ENCODE measurements at places on chromosomes 5 and 9.

- no peak for DNase-seq
Observed at GRCh38 chr9:121558473-121558872, 58.8 kb upstream of the GGTA1 start.

DNA sequence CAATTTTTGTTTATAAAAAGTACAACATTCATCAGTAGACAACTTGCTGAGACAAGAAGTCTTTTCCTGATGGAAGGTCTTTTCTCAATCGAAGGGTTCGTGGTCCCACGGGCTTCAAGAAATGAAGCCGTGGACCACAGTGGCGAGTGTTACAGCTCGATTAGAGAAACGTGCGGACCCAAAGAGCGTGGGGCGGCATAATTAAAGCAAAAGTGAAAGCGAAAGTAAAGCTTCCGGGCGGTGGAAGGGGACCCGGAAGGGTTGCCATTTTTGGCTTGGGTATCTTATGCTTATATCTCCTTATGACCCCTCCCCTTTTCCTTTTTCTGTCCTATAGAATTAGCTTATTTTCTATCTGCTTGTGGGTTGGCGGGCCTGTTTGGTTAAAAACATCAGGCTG lies 2309.4 kb upstream of the ACO1 start:
- no peak for DNase-seq

DNA sequence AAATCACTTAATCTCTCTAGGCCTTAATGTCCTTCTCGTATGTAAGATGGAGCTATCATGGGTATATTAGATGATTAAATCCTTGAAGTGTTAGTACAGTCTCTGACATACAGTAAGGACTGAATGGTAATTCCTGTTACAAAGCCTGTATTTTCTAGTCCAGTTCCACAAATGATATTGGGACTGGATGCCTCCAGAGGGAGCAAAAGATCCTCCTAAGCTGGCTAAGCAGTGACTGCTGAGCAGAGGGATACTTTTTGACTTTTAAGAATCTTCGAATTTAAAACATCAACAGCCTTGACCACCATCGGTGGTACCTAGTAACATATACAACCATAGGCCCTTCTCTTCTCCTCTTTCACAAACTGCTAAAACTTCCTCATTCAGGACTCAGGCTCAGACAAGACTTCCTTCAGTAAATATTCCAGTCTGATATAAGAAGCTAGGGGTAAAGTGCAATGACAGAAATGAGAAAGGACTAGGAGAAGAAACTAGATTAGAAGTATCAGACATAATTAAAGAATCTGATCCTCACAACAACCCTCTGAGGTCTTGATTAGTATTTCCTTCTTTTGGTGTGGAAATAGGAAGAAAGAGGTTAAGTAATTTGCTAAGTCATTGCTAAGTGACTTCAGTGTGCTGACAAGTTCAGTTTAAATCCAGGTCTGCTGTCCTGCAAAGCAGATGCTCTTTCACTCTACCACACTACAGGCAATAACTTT lies 13.9 kb downstream of the PTAR1 start:
- no peak for DNase-seq

GRCh38 chr5:135890867-135891266 lies 4.8 kb downstream of the IL9 start:
- DNase-seq, result no peak

GRCh38 chr5:10528056-10528816 lies 35.6 kb upstream of the ANKRD33B start:
- DNase-seq, result no peak

- no peak for DNase-seq
Observed at GRCh38 chr9:104604801-104605200, 626 bp downstream of the OR13C2 start.

GRCh38 chr5:9347541-9348295 lies 198.2 kb downstream of the SEMA5A start:
- no peak for DNase-seq

- DNase-seq, result no peak
Observed at GRCh38 chr9:121935739-121936138, 157.4 kb downstream of the TTLL11 start.

DNA sequence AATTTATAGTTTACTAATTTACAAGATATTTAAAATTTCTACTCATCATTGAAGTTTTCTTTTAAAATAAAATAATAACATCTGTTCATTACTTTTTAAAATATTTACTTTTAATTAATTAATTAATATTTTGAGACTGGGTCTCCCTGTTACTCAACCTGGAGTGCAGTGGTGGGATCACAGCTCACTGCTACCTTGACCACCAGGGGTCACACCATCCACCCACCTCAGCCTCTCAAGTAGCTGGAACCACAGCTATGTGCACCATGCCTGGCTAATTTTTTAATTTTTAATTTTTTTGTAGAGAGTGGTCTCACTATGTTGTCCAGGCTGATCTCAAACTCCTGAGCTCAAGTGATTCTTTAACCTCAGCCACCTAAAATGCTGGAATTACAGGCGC lies 1013.6 kb downstream of the CDH9 start:
- DNase-seq, result no peak

DNA sequence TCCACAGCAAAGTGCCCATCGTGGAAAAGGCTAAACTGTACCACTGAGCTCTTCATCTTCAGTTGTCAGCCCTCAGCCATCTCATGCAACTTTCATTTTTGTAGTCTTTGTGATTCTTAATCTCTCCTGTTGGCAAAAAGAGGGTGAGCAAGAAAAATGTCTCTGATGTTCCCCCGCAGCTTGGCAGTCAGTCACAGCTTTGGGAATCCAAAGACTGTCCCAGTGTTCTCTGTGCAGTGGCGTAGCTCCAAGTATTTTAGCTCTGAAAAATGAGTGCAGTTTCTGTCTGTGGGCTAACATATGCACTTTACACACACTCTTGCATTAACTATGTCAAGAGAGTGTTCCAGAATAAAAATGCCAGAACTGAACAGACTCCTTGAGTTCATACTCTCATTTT lies 372.2 kb downstream of the TMEM232 start:
- no peak for DNase-seq

- DNase-seq, result no peak
Observed at GRCh38 chr5:173720953-173721600, 104.6 kb upstream of the BOD1 start.

GRCh38 chr5:5638211-5638610 lies 215.7 kb downstream of the ICE1 start:
- no peak for DNase-seq

DNA sequence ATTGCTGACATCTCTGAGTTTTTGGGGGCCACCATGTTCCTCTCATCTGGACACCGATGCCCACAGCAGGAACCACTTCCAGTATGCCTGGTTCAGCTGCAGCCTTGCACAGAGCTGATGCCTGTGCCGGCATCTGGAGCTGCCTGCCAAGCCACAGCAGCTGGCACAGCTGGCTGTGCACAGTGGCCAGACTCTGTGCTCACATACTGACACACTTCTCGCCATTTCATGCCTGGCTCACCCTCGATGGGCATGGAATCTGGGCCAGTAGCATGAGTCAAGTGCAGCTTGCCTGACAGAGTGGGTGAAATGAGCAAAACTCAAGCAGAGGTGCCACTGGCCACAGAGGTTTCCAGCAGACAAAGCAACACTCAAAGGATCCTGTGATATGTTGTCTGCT lies 863.4 kb downstream of the DNAH5 start:
- DNase-seq, result no peak
